Choroid plexus epithelial cell (primary cell): ENCODE measurements at places on chromosomes 2 and 18.

GRCh38 chr2:140604096-140604495 lies 1526.7 kb downstream of the LRP1B start:
- DNase-seq: peak; percentile 35

DNA sequence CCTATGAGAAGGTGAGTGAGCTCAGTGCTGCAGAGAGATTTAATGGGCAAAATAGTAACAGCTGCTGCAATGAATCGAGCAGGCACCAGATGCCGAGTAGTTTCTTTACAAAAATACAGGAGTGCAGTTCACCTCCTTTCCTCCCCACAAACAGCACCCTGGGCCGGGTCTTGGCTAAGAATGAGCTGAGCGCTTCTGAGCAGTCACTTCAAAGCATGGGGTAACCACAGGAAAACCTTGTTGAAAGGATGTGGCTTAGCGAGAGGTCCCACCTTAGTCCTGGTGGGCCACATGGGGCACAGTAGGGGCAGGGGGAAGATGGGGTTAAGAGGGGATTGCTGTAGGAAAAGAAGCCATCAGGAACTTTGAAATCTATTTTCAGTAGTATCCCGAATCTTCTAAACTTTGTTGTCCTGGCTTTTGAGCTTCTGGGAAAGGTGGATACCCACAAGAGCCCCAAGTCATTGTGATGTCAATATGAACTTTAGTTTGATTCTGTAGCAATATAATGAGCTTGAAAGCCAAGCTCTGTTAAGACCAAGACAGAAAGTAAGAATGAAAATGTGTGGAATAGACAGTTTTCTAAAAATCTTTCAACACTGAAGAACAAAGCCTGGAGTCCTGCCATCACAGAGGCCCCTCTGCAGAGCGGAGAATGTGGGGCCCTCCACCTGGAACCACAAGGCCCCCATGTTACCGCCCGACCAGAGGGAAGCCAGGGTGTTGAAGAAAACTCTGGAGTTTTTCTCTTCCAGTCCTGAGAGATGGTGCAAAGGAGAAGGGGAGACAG lies 101.0 kb upstream of the ZNF236 start:
- no peak for DNase-seq

GRCh38 chr2:86584151-86584913 lies 21.1 kb upstream of the CHMP3 start:
- peak; percentile 50 for DNase-seq

- peak; percentile 88 for DNase-seq
Measured at GRCh38 chr2:237968048-237968862, 1.4 kb downstream of the UBE2F start.

DNA sequence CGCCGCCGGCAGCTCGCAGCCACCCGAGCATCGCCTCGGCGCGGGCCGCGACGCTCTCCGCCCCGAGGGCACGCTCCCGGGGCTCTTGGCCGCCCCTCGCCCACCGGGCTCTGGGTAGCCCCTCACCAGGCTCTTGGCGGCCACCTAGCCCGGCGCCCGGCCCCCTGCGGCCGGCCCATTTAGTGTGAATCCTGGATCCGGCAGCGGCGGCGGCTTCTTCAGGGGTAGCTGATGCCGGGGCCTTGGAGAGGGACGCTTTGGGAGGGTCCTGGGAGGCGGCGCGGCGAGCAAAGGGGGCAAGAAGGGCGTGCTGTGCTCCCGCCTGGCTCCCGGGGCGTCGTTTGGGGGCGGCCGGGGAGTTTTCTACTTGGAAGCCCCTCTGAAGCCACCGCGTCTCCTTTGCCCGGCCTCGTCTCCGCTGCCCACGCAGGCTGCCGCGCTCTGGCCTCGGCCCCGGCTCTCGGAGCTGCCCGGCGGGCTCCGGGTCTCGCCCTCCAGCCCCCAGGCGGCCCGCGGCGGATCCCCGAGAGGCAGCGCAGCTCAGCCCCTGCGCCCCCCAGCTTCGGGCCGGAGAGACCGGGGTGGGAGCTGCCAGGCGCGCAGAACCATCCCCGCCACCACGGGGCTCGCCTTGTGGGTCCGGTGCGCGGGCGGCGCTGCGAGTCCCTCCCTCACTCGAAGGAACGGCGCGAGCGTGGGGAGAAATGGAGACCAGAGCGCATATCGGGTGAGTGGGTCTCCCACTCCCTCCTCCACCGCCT lies 509 bp downstream of the PIEZO2 start:
- DNase-seq: no peak

- DNase-seq: peak; percentile 78
Measured at GRCh38 chr2:68237404-68237803, 14.9 kb downstream of the PPP3R1 start.
